ENCODE measurements at places on chromosomes 11 and 22.

DNA sequence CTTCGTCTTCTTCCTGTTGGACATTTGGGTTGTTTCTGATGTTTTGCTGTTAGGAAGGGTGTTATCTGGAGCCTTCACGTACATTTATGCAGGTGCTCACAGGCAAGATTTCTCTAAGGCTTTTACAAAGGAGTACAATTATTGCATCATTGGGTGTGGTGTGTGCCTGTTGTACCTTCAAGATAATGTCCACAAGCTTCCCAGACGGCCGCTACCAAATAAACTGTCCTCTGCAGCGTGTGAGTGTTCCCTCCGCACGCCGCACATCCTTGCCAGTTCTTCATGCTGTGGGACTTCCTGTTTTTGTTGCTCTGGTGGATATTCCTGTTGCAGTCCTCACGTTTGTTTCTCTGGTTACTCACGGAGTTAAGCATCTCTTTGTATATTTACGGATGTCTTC lies 133.3 kb downstream of the TBC1D22A start:
- no peak for ATAC-seq

DNA sequence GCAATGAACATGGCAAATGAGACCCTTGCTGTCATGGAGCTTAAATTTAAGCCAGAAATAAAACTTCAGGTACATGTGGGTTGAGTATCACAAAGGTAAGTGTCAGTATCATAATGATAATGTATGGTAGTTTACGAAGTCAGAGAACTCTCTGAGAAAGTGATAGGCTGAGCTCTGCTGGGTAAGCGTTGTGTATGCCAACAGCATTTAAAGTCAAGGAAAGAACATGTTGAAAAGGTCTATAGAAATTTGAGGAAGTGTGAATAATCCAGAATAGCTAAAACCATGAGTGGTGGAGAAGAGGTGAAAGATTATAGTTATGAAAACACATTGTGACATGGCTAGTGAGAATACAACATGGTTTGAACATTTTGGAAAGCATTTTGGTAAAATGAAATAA lies 17.4 kb upstream of the CTSC start:
- no peak for ATAC-seq

DNA sequence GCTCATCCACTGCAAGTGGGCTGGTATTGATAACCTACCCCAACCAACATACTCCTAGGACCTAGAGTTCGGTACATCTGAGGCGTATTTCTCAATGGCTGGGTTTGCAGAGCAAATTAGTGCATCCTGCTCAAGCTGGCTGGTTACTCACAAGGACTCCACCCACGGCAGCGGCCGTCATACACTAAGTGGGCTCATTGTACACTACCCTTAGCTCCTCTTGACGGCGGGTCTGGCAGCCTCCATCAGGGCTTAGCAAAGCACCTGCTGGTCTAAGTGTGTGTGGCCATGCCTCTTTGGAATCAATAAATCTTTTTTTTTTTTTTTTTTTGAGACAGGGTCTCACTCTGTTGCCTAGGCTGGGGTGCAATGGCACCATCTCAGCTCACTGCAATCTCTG lies 20.2 kb upstream of the KCNJ11 start:
- no peak for ATAC-seq

GRCh38 chr11:33695051-33695566 lies 5.5 kb downstream of the C11orf91 start:
- ATAC-seq: no peak

- no peak for ATAC-seq
Observed at GRCh38 chr11:109342261-109342660, 79.7 kb upstream of the C11orf87 start.

- no peak for ATAC-seq
Observed at GRCh38 chr11:60950024-60950423, 2.0 kb downstream of the SLC15A3 start.

DNA sequence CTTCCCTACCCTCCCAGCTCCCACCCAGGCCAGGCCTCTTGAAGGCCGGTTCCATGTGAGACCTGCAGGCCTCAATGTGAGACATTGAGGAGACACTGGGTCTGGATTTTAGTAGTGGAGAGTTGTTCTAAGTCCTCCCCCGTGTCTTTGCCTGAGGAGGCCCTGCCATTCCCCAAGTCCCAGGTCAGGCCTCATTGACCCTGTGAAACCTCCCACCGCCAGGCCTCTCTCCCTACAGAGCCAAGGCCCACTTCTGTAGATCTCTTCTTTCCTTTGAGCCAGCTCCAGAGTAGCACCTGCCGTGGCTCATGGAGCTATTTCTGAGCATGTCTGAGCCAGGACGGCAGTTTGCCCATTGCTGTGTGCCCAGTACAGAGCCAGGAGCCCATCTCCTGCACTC lies 1419.6 kb downstream of the TBC1D22A start:
- no peak for ATAC-seq

- peak; percentile 88 for ATAC-seq
Observed at GRCh38 chr11:85182441-85183387, 444.4 kb downstream of the DLG2 start.

DNA sequence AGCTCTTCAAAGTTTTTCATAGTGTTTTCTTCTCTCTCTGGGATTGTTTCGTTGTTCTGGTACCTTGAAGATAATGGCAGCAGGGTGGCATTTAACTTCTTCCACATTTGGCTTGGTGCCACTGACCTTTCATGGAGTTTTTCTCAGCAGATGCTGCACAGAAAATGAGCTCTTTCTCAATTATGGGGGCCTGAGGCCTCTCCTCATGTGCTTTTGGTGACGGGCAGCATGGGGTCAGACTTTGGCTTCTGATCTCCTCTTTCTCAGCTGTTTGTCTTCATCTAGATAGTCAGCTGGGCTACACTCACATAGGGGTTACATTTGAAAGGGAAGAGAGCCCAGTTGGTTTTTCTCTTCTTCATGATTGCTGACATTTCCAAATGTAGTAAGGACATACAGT lies 76.3 kb downstream of the FAT3 start:
- ATAC-seq: no peak

DNA sequence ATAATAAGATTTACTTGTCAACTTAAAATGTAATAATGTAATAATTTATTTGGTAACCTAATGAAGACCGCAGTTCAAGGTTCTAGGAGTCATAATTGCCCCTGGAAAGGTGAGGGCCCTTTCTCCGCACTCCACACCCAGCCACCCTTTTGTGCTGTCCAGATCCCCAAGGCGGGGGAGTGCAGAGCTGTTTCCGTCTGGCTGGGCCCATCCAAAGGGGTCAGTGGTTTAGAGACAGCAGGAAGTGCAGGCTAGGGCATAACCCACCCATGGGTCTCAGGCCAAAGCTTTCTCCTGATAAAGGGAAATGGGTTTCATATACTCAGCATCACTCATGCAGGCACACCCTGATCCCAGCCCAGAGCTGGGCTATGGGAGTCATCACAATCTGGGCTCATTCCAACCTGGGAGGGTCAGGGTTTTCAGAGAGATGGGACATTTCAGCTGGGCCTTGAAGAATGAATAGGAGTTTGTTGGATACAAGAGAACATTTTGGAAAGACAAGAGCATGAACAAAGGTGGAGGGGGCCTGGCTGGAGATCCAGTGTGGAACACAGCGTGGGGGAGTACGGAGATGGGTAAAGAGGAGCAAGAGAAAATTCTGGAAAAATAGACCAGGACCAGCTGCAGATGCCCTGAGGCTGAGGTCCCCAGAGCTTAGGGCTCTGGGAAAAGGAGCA lies 432.2 kb downstream of the TBC1D22A start:
- ATAC-seq: no peak

DNA sequence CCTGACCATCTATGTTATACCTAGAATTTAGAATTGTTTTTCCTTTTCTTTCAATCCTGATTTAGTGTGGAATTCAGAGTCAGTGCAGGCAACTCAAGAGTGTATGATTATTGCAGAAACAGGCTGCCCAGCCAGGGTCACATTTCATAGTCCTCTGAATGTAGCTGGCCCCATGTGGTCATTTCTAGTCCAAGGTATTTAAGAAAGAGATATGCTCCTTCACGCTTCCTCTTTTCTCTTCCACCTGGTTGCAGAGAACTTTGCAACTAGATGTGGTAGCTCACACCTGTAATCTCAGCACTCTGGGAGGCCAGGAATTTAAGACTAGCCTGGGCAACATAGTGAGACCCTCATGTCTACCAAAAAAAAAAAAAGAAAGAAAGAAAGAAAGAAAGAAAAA lies 27.6 kb upstream of the LDLRAD3 start:
- no peak for ATAC-seq

GRCh38 chr22:44570476-44571445 lies 72.7 kb upstream of the RTL6 start:
- no peak for ATAC-seq

- ATAC-seq: peak; percentile 39
Observed at GRCh38 chr11:126465573-126466188, 110.2 kb downstream of the ST3GAL4 start.

DNA sequence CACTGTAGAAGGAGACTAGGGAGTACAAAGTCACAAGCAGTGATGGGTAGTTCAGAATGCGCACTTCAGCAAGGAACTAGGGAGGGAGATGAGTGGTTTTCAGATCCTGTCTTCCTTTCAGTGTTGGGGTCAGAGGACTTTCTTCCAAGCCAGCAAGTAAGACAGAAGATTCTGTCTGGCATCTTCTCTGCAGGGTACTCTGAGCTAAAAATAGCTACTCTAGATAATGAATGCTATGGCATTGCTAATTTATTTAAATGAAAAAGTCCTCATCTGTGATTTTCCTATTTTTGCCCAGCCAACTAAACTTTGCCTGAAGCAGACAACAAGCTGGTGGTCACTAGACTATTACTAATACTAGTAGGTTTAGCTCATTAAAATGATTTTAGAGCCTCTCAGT lies 18.3 kb upstream of the ARL14EP start:
- no peak for ATAC-seq

- ATAC-seq: peak; percentile 39
Observed at GRCh38 chr11:6594142-6594768, 9.2 kb downstream of the RRP8 start.

DNA sequence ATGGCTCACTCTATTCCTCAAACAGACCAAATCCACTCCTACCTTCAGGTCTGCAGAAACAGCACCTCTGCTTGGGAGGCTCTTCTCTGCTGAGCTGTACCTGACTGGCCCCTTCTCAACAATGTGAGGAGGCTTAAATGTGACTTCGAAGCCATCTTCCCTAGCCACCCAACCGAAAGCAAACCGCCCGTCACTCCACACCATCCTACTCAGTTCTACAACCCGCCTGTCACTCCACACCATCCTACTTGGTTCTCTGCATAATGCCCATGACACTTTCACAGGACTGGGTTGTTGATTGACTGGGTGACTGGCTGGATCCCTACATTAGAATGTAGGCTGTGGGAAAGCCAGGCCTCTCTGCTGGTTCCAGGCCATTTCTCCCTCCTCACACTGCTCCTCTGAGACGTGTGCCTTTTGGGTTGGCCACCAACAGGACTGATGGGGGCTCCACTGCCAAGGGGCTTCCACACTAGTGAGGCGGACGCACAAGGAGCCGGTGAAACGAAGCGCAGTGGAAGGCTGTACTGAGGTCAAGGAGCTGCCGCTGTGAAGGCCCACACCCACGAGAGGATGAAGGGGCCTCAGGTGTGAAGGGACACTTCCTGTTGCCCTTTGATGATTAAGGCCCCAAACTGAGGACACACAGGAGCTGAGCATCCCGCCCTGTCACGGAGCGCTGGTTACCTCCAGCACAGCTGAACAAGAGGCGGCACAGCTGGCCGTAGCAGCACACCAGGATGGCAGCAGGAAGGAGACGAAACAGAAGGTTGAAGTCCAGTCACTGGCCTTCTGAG lies 47.5 kb upstream of the SPATA19 start:
- no peak for ATAC-seq

GRCh38 chr22:40240686-40241085 lies 63.0 kb downstream of the TNRC6B start:
- no peak for ATAC-seq

- ATAC-seq: peak; percentile 8
Observed at GRCh38 chr22:21666786-21667185, 974 bp downstream of the PPIL2 start.

DNA sequence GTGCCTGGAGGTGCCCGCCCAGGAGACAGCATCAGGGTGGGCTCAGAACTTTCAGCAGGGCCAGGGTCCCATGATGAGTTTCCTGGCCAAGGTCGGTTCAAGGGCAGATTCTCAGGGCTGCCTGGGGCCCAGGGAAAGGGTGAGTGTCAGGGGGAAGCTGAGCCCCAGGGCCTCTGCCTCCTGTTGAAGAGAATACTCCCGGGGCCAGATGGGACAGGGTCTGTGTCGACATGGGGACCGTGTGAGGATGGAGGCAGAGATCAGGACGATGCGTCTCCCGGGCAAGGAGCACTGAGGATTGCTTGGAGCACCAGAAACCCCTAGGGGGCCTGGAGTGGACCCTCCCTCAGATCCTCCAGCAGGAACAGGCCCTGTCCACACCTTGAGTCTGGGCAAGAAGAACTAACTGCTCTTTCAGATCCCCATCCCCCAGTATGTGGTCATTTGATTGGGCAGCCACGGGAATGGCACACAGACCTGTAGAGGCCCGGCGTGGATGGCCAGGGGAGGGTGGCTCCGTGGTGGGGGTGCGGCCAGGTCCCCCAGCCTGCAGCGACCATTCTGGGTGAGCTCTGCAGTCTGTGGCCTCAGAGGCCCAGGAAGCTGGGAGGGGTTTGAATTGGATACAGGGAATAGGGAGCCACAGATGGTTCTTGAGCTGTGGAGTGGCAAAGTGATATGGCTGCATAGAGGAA lies 1078.7 kb downstream of the BRD1 start:
- ATAC-seq: no peak

DNA sequence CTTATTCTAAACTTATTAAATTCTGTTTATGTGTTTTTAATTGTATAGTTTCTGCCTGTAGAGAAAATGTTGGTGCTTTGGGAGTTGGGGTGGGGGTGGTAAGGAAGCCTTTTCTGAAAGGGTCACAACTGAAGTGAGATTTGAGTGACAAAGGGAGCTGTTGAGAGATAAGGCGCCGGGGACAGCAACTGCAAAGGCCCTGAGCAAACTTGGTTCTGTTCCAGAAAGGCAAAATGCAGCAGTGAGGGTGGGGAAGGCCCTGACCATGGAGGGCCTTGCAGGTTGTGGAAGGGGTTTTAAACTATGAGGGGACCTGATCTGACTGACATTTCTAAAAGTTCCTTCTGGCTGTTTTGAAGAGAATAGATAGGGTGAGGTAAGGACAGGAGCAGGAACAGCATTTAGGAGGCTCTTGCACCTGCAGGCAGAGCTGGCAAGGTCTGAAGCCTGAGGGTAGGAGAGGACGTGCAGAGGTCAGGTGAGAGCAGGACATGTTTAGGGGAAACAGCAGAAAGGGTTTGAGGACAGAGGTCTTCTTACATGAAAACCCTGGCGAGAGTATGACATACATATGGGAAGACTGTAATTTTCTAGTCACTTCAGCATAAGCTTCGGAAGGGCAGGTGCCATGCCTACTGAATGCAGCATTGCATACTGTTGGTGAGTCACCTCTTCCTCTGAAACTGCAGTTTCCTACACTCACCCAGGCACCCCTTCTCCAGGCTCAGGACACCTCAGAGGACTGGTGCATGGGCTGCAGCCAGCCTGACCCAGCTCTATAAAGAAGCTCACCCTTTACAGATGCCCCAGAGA lies 190.7 kb downstream of the SNX19 start:
- peak; percentile 80 for ATAC-seq

DNA sequence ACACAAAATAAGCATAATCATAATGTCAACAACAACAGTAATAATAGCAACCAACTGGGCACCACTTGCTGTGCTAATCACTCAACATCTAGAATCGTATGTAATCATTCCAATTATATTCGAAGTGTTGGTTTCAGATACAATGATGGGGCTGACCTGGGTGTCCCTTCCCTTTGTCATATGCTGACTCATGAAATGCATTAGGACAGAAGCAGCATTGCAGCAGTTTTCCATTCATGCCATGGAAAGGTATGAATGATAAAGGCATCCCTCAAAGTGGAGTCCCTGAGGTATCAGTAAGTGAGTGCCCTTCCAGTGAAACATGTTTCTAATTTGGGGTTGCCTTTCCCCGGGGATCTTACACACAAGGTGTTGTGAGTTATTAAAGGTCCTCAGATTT lies 46.3 kb upstream of the ANO3 start:
- no peak for ATAC-seq
